D341Med (cell line): ENCODE measurements at places on chromosomes 2 and 18.

DNA sequence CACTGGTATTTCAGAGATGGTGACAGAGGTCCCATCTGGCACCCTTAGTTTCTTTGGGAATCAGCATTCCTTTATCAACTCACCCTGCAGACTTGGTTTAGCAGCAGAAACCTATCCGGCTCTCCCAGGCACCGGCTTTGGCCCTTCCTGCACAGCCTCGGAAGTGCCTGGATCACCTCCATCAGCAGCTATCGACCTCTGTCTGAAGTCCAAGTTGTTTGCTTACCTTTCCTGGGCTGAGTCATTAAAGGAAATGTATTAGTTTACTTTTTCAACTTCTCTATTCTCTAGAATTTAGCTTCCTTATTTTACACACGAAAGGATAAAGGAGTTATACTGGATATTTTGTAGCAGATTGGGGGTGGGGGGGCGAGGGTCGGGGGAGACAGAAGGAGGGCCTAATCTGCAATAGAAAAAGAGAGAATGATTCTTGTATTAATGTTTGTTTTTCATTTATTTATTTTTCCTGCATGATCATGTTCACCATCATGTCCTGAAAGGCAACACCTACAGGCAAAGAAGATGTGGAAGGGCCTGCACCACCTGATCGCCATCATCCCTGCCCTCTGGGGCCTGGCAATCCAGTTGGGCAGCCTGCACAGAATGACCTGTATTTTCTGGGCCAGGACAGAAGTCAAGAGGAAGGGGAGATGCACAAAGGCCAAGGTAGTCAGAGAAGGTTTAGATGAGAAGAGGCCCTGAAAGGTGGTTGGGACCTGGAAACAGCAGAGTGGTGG, 22.1 kb upstream of the MAT2A start:
- DNase-seq: no peak

GRCh38 chr18:25134861-25135260, 217.1 kb downstream of the ZNF521 start:
- DNase-seq: no peak

DNA sequence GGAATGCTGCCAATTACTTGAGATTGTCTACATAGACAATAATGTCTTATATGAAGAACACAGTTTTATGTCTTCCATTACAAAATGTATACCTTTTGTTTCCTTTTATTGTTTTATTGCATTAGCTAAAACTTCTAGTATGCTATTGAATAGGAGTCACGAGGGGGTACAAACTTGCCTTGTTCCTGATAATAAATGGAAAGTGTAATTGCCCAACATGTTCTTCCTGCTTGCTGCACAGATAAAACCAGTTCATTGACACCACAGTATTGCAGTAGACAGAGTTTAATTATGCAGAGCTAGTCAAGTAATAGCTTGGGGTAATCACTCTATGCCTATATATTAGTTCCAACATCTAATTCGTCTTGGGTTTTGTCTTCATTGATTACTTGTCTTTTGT, 1276.2 kb upstream of the NRXN1 start:
- DNase-seq: no peak

DNA sequence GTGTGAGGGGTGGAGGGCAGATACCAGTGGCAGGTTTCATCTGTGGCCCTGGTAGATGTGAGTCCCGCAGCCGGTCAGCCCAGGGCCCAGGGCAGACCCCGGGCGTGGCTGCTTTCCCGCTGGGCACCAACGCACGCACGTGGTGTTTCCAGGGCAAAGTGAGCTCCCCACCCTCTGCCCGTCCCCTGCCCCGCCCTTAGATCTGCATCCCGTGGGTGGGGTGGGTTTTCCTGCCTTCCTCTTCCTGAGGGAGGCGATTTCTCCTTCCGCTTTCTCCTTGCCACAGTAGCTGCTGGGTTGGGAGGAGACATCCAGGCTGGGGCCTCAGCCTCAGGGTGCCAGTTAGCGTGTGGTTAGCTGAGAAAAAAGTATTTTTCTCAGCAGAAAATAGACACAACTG, 49.6 kb downstream of the ODC1 start:
- no peak for DNase-seq

DNA sequence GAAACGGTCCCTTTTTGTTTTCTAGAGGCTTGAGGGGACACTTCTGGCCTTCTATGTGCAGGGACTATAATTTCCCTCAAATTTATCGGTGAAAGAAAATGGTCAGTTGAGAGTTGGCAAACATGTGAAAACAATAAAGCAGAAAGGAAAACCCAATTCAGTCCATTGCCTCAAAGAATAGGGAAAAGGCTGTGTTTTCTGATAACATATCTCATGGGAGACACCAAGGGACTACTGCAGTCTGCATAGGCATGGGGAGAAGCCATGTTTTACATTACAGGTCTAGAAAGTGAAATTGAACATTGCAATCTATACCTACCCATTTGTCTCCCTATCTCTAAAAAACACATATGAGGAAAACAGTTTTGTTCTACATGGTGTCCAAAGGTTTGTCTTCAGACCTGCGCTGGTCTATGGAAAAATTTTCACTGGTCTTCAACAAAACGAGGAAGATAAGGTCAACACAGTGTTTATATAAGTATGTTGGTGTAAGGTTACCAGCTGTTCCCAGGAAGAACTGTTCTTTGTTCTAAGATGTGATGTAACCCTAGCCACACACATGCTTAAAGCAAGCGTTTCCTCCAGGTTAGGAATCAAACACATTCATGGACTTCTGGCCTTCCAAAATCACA, 179.7 kb downstream of the MREG start:
- DNase-seq: no peak

- DNase-seq: no peak
Measured at GRCh38 chr2:162678551-162678950, 160.0 kb downstream of the KCNH7 start.

- no peak for DNase-seq
Measured at GRCh38 chr2:19456705-19457309, 98.4 kb upstream of the OSR1 start.

- no peak for DNase-seq
Measured at GRCh38 chr2:108459441-108459840, 10.4 kb downstream of the GCC2 start.

- no peak for DNase-seq
Measured at GRCh38 chr2:206804326-206804725, 38.9 kb downstream of the FASTKD2 start.

GRCh38 chr18:70058916-70059315, 111.2 kb upstream of the CD226 start:
- no peak for DNase-seq

DNA sequence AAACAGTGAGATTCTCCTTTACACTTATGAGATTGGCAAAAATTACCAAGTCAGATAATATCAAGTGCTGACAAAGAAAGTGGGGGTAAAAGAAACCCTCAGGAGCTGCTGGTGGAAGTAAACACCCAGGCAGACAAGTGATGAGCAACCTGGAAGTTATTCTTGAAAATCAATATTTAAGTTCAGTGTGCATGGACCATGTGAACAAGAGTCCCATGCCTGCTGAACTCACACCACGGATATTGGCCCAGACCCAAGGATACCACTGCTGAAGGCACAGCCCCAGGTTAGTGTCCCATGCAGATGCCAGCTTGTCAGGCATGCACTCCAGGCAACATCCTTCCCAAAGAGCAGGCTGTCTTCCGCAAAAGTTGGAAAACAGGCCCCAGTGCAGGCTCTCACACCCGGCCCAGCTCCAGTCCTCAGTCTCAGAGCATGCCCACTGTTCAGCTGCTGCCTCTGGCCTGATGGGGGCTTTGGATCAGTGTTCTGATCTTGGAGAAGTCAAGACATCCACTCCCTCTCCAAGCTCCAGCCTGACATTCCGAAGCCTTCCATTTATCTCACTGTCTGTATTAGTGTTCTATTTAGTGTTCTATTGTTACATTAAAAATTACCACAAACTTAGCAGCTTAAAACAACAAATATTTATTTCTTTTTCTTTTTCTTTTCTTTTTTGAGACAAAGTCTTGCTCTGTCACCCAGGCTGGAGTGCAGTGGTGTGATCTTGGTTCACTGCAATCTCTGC, 70.0 kb downstream of the HS1BP3 start:
- no peak for DNase-seq
